GM19239 (cell line): ENCODE measurements at places on chromosomes 2 and 18.

GRCh38 chr2:136288249-136288648 is 170.3 kb upstream of the CXCR4 start:
- no peak for DNase-seq

DNA sequence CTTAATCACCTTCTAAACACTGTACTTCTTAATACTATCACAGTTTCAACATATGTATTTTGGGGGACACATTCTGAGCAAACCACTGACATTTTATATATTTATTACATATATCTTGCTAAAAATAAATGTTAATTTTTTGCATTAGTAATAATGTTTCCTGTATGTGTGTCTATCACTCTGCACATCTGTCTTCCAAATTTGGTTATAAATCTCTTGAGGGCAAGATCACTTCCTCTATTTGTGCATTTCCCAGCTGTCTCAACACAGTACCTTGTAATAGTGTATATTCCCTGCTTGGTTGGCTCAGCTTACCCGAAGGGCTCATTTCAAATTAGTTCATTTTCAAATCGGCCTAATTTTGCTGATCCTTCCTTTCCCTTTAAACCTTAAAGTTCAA is 617.1 kb upstream of the GYPC start:
- DNase-seq = no peak

- no peak for DNase-seq
These were observed 1072.3 kb downstream of the LRP1B start for GRCh38 chr2:141058556-141058955.

DNA sequence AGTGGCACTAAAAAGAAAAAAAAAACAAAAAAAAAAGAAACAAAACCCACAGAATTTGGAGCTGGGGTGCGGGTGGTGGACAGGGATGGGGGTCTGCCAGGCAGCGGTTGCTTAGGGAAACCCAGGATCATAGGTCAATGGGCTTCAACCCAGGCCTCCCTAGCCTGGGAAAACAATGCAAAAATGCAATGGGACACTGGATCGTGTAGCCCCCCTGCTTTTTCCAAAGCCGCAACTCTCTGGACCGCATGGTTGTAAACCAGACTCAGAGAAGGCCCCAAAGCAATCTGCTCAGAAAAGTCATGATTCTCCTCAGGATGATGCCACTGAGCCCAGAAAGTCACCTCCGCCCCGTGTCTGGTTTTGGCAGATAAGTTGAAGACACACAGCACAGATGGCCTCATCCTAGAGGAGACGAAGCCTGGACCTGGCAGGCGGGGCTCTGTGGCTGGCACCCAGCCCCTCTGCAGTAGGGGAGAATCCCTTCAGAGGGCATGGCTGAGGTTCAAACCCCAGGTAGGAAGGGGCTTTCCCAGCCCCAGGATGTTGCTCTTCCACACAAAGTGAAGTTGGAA is 5.1 kb downstream of the DLX2 start:
- DNase-seq = no peak

DNA sequence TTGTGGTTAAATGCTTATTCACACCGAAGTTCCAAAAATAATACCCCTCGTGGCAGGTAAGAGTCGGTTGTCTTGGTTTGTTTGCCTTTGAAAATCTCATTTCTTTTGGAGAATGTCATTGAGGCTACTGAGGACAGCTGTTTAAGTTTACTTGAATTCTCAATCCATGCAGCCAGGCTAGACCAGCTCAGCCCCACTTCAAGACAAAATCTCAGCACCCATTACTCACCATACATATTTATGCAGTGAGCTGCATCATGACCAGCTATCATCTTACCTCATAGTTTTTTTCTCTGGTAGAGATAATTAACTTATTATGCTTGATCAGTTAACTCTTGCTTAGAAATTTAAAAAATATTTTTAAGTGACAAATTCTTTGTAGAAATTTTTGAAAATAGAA is 115.9 kb downstream of the HAUS1 start:
- DNase-seq = no peak

DNA sequence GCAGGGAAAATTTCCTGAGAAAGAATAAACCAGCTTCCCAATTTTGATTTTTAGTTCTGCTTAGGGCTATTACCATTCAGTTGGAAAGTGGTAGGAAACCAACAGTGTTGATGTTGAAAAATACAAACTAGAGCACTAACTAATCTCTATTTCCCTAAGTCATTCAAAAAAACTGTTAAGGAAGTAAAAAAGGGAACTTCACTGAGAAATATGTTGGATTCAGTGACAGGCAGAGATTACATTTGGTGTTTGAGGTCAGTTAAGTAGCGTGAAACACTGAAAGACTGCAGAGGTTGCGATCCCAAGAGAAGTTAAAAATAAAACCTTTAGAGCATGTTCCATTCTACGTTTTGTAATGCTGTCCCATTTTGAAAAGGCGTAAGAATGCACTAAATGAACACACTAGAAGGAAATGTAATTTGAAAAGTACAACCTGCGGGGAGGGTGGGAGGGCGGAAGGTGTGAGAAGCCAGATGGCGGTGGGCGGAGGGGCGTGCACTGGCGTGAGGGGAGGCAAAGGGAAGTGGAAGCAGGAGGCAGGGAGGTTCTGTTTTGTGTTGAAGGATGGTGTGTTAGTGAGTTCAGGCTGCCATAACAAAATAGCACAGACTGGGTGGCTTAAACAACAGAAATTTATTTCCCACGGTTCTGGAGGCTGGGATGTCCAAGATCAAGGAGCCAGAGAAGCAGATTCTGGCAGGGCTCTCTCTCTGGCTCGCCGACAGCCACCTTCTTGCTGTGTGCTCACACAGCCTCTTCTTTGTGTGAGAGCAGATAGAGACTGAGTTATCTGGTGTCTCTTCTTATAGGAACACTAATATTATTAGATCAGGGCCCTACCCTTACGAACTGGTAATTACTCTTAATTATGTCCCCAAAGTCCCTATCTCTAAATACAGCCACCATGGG is 94.3 kb upstream of the KCTD1 start:
- no peak for DNase-seq
